RPMI7951 (cell line): ENCODE measurements at places on chromosomes 7 and 10. TPM values are rescaled to one million over a fixed set of nuclear protein-coding genes. Genes with fewer than 3 reads are reported as not detected.

The CALN1 gene
- not detected in 2 replicates for total RNA-seq

The TACC2 gene
- total RNA-seq: 7.3 and 11.1 TPM in 2 replicates

The C1QL3 gene
- total RNA-seq: not detected in 2 replicates

The NEUROD6 gene
- not detected in 2 replicates for total RNA-seq

The CALML5 gene
- total RNA-seq: not detected in 2 replicates

The MRLN gene
- total RNA-seq: not detected in 2 replicates

The HOXA9 gene
- total RNA-seq: 0.12 TPM in 1 of 2 replicates, not detected in the other

The FOXP2 gene
- total RNA-seq: 0.10 TPM in 1 of 2 replicates, not detected in the other
